CD14-positive monocyte (primary cell): ENCODE measurements at places on chromosomes 2 and 18.

GRCh38 chr2:129656081-129656598, 323.3 kb upstream of the RAB6C start:
- no peak for DNase-seq

DNA sequence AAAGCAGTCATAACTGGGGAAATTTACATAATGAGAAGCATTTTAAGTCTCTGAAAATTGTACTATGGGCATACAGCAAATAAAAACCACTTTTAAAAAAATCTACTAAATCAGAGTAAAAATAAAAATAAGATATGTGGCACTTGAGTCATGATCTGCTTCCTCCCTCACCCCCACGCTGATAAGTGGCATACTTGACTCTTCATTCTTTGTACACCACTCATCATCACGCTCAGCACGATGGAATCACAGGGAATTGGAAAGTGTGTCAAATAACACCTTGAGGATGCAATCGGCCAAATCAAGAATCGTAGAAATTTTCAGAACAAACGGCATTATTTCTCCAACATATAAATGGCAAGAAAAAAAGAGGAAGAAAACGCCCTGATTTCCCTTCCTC, 41.1 kb upstream of the REG3G start:
- DNase-seq = no peak

- no peak for DNase-seq
Observed at GRCh38 chr2:44883356-44883755, 58.1 kb upstream of the SIX3 start.

DNA sequence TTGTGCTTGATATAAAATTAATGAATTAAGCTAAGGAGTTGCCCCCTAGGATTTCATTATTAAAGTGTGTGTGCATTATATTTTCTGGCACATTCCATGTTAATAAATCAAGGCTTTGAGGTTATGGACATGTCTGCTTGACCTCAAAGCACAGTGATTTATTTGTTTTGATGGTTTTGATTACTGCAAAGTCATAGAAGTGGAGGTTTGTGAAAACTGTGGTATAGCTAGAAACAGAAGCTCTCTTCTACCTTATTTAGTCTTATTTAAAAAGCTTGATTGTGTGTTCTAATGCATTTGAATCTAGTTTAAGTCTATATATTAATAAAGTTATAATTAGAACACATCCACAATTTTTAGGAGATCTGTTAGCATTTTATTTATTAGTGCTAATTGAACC, 32.2 kb downstream of the DOK6 start:
- DNase-seq = no peak

GRCh38 chr2:47890711-47891368, 15.5 kb downstream of the FBXO11 start:
- no peak for DNase-seq

GRCh38 chr2:10598501-10598900, 91.3 kb downstream of the NOL10 start:
- no peak for DNase-seq

DNA sequence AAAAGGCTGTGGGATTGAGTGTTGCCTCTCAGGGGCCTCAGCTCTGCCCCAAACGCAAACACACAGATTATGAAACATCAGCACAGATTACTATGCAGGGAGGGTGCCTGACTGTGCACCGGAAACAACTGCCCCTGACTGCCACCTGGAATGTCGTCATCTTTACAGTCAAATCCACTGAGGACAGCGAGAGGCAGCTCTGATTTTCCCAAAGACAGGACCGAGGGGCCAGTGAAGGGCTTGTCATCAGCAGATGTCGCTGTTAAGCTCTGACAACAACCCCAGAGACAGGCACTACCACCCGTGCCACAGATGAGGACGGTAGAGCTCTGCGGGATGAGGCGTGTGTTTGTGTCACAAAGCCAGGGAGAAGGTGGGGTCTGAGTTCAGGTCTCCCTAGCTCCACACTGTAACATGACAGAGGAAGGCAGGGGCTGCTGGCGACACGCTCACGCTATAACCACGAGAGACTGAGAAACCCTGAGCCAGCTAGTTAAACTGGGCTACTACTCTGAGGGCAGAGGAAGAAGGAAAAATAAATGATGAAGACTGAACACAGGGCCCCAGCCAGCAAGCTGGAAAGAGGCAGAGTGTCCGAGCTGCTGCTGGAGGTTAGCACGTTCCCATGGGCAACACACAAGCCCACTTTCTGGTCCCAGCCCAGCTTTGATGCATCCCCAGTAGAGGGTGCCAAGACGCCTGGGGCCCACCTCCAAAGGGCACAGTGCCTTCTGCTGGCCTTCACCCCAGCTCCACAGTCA, 47.0 kb downstream of the PARD6G start:
- DNase-seq = no peak

- DNase-seq = no peak
Observed at GRCh38 chr2:240818293-240819125, 1.5 kb downstream of the KIF1A start.
